NCI-H1436 (cell line): ENCODE measurements at places on chromosomes 7 and 10.

DNA sequence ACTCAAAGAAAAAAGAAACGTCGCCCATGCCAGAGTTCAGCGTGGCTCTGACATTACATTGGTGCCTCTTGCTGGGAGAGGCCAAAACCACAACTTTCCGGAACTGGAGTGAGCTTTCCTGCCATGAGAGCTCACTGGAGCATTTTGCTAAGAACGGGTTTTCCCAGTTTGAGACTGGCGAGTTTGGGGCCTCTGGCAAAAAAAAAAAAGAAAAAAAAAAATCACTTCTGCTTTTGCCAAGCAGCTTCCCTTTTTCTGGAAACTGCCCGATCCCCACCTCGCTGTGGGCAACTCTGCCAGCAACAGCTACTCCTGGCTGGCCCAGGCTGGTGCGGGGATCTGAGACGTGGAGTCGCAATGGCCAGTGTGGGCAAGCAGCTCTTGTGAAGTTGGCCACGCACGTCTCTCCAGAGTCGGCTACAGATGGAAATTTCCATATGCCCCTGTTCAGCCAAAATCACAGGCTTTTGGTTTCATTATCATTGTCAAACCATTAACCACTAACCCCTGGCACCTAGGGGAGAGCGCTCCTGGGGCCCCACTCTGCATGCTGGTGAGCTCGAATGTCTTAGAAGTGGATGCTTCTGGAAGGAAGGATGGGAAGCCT, 25.7 kb downstream of the PRKAG2 start:
- DNase-seq: no peak

- DNase-seq: peak; percentile 82
These were observed 842 bp upstream of the SKIDA1 start for GRCh38 chr10:21526188-21526859.

- DNase-seq: peak; percentile 60
These were observed 1.5 kb downstream of the CDK13 start for GRCh38 chr7:39951226-39952194.

- no peak for DNase-seq
These were observed 261.4 kb downstream of the ADARB2 start for GRCh38 chr10:1475771-1476454.
